Stimulated activated naive B cell treated with anti-CD40 and anti-IgM and Interleukin-4, amounts not matched to agents 10 μg/mL and 1 μg/mL and 100 μg/mL, for 72 hours (primary cell): ENCODE measurements at places on chromosomes 5 and 9.

GRCh38 chr9:71858812-71859211, 52.2 kb downstream of the ABHD17B start:
- DNase-seq: no peak
- peaks cover 24% of the 10 kb centered on the region for H3K4me1 ChIP-seq
- peaks cover 19% of the 10 kb centered on the region for H3K36me3 ChIP-seq
- peak overlapping the region; percentile 57 for H3K27ac ChIP-seq
- H3K27me3 ChIP-seq: no peaks in the 10 kb centered on the region
- H3K4me3 ChIP-seq: no peak overlapping the region

DNA sequence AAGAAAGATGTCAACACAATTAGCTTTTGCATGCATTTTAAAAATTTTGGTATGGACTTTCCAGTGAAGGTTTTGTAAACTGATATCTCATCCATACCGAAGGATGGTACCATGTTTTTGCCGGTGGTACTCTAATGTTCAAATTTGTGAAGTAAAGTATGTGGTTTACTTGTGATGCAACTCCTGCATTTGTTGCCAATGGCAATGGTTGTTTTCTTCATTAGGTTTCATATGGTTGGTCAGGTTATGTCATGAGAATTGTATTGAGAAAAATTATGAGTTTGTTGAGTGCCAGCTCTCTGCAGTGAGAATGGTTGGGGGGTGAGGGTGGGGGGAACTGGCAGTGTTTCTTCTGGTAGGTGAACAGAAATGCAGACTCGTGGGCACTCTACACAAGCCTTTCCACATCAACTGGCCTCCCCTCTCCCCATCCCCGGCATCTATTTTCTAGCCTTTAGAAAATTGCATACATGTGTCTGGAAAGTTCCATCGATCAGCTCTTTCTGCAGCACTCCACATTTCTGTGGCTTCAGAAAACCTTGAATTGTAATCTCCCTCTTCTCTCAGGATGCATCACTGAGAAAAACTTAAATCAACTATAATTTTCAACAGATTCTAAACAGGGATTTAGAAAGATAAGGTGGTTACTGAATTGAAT, 107.7 kb downstream of the PDE4D start:
- no peak overlapping the region for H3K27ac ChIP-seq
- no peak overlapping the region for H3K4me3 ChIP-seq
- peaks cover 12% of the 10 kb centered on the region for H3K4me1 ChIP-seq
- DNase-seq: no peak

- peaks cover 2% of the 10 kb centered on the region for H3K36me3 ChIP-seq
- H3K27ac ChIP-seq: no peak overlapping the region
- H3K4me1 ChIP-seq: peaks cover 2% of the 10 kb centered on the region
- no peak overlapping the region for H3K4me3 ChIP-seq
- peaks cover 16% of the 10 kb centered on the region for H3K27me3 ChIP-seq
Observed at GRCh38 chr5:74367934-74368333, 272.6 kb downstream of the ENC1 start.

GRCh38 chr9:117224695-117225094, 190.2 kb downstream of the ASTN2 start:
- no peaks in the 10 kb centered on the region for H3K36me3 ChIP-seq
- H3K4me1 ChIP-seq: no peaks in the 10 kb centered on the region
- no peak for DNase-seq
- no peaks in the 10 kb centered on the region for H3K27me3 ChIP-seq

GRCh38 chr5:10194083-10194482, 55.6 kb downstream of the ATPSCKMT start:
- no peaks in the 10 kb centered on the region for H3K27me3 ChIP-seq
- H3K36me3 ChIP-seq: no peaks in the 10 kb centered on the region

DNA sequence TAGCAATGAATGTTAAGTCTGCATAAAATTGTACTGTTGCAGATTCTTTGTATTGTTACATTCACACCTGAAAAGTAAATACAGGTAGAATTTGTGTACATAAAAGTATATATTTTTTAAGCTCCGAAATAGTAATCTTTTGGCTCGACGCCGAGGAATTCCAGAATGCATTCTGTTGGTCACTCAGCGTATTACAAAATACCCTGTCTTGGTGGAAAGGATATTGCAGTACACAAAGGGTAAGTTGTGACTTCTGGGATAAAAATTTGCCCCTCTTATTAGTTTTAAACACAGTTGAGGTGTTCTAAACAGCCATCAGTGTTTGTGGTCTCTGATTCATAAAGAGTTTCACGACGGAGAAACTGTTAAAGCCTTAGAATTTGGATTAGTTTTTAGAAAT, 257.6 kb downstream of the ARHGEF28 start:
- H3K4me1 ChIP-seq: no peaks in the 10 kb centered on the region
- DNase-seq: no peak
- H3K36me3 ChIP-seq: no peaks in the 10 kb centered on the region
- H3K27ac ChIP-seq: no peak overlapping the region
- H3K4me3 ChIP-seq: no peak overlapping the region
